Hindlimb muscle (tissue), 1 donor: ENCODE measurements at places on chromosomes 13 and 19.
A peak's percentile ranks its signal among the peaks of the same experiment; 100 is the strongest.

- DNase-seq, result no peak
Measured at GRCh38 chr19:8610936-8611300, 403 bp upstream of the ADAMTS10 start.

- no peak for DNase-seq
Measured at GRCh38 chr19:31275068-31275334, 74.2 kb downstream of the TSHZ3 start.

GRCh38 chr13:79810669-79811068 lies 329.7 kb downstream of the NDFIP2 start:
- no peak for DNase-seq

DNA sequence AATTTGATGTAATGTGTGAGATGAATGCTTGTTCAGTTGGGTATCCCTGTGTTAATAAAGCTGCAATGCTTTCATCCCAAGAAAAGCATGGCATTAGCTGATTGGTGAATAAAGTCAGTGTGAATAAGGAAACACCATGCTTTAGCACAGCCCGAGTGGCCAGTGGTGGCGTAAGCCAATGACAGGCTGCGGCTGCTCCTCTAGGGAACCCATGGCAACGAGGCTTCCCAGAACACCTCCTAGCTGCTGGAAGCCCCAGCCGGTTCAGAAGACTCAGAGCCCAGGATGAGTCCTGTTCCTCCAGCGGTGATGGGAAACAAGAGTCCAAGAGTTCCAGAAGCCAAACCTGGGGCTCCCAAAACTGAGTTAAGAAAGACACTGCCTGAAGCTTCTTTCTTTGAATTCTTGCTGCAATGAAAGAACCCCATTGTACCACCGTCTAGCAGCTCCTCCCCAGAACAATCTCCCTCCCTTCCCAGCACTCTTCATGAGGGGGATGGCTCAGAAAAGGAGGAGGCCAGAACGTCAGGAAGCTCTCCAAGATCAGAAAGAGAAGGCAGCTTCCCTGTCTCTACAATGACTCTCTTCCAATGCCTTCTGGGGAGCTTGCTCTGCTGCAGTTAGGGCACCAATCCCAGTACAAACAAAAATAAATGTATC lies 58.2 kb downstream of the TSHZ3 start:
- no peak for DNase-seq

GRCh38 chr13:60925686-60926085 lies 490.0 kb downstream of the PCDH20 start:
- DNase-seq, result no peak

DNA sequence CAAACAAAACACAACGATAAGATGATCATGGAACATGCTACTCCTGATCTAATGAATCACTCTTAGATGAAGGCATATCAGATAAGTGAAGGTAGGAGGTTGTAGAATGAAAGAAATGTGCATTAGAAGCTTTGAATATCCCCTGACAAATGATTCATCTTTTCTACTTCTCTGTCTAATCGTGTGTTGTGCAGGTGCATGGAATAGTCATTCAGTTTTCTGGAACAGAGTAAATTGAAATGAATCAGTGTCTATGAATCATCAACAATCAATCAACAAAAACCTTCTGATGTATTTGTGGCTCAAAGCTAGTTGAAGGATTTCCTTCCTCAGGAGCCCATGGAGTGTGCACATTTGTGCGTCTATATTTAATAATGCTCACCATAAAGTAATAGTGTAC lies 1290.4 kb upstream of the PCDH20 start:
- no peak for DNase-seq

GRCh38 chr13:99605420-99606323 lies 104.4 kb downstream of the TM9SF2 start:
- no peak for DNase-seq

- DNase-seq, result no peak
Measured at GRCh38 chr13:43058831-43059230, 35.4 kb downstream of the DNAJC15 start.

GRCh38 chr13:43784496-43784895 lies 2.3 kb downstream of the ENOX1 start:
- no peak for DNase-seq

GRCh38 chr19:13849991-13850909 lies 26.7 kb upstream of the NANOS3 start:
- peak; percentile 93 for DNase-seq

DNA sequence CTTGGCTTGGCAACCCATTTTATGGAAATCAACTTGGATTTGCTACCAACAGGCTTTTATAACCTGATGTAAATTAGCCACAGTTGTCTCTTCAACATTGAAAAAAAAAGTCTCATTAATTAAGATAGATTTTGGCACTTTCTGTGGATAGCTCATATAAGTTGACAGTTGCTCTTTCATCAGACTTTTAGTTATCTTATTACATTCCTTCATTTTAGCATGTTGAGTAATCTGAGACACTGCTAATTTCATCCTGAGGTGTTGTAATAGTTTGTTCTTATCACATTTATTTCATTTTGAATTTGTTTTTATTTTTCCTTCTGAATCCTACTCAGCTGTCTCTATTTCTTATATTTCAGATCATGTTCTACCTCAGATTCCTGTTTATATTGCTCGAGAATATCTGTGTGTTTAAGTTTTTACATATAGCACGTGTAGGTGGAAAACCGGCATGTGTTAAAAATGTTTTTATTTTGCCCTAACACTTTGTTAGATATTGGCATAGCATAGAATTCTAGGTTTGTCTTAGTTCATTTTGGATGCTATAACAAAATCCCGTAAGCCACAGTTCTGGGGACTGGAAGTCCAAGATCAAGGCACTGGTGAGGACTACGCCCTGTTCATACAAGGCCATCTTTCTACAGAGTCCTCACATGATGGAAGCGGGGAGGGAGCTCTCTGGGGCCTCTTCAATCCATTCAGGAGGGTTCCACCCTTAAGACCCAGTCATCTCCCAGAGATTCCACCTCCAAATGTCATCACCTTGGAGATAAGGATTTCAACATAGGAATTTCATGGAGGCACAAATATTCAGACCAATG lies 239.4 kb downstream of the COL4A1 start:
- no peak for DNase-seq

DNA sequence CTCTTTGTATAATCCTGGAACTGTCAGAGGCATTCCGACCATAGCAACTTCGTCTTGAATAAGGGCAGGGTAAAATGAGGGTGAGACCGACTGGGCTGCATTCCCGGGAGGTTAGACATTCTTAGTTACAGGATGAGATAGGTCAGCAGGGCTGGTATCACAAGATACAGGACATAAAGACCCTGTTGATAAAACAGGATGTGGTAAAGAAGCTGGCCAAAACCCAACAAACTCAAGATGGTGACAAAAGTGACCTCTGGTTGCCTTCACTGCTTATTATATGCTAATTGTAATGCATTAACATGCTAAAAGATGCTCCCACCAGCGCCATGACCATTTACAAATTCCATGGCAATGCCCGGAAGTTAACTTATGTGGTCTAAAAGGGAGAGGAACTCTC lies 27.7 kb upstream of the MBNL2 start:
- DNase-seq, result no peak

DNA sequence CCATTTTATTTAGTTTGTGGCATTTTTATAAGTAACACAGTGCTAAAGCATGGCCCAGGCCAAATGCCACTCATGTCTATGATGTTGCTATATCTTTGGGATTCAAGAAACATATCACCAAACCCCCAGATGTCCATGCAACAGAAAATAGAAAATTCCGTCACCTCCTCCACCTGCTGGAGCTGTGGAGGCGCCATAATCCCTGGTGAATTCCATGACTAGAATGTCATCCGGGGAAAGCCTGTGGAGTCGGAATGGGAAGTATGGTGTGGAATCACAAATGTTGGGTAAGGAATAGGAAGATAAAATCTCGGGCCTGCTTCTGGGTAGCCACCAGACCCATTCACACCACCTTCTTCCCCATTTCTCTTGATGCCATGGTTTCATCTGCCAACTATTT lies 51.7 kb upstream of the RAP2A start:
- DNase-seq, result no peak

DNA sequence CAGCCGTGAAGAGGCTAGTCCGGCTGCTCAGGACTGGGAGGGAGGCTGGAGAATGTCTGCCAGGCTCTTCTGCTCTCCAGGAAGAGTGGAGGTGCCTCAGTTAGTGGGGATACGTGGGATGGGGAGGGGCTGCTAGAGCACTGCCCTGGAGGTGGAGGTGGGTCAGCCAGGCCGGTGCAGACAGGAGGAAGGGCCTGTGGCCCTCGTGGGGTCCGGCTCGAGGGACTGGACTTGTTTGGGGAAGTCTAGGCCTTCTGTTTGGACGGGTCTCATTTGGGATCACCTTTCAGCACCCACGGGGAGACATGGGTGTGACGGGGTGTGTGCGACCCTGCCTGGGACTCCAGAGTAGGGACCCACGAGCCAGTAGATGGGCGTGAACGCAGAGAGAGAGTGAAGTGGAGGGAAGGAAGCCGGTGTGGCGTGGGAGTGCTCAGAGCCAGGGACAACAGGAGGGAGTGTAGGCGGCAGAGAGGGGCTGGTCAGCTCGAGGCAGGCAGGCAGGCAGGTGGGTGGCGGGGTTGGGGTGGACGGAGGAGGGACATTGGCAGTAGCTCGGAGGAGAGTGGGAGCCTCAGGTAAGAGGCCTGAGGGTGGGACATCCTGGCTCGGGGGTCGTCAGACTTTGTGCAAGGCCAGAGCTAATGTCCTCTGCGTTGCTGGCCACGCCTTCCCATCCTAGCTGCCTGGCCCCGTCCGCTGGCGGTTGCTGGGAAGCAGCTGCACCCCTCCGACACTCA lies 11.5 kb downstream of the EPN1 start:
- no peak for DNase-seq

- no peak for DNase-seq
Measured at GRCh38 chr13:91902291-91902690, 503.9 kb downstream of the GPC5 start.

GRCh38 chr19:34066007-34066643 lies 106.2 kb upstream of the LSM14A start:
- DNase-seq, result no peak

DNA sequence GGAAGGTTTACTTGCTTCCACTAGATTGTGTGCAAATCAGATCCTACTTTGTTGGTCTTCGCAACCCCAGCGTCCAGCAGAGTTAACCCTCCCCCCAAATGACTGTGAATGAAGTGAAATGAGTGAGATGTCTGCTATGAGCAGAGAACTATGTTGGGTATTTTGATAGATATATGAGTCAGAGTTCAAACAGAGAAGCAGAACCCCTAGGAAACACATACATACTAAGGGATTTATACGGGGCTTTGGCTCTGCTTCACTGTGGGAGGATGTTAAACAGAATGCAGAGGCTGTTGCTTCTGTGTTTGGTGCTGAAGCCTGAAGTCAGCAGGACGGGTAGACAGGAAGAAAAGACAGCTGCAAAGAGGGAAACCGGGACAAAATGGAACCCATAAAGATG lies 197.0 kb downstream of the MZT1 start:
- no peak for DNase-seq

DNA sequence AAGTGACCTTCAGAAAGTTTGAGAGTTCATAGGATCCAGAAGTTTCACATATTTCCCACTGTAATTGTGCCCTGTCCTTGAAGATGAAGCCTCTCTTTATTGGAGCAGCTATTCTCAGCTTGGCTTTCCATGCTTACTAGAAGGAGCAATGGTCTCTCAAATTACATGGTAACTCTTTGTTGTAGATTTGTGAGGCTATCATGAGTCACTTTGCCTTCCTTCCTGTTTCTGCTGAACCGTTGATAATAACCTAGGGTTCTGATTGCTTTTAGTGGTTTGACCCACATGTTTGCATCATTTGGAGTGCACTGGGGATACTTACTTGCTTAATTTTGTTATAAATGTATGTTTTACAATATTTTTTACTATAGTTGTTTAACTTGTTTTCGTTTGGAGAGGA lies 772.9 kb upstream of the SLITRK6 start:
- no peak for DNase-seq

DNA sequence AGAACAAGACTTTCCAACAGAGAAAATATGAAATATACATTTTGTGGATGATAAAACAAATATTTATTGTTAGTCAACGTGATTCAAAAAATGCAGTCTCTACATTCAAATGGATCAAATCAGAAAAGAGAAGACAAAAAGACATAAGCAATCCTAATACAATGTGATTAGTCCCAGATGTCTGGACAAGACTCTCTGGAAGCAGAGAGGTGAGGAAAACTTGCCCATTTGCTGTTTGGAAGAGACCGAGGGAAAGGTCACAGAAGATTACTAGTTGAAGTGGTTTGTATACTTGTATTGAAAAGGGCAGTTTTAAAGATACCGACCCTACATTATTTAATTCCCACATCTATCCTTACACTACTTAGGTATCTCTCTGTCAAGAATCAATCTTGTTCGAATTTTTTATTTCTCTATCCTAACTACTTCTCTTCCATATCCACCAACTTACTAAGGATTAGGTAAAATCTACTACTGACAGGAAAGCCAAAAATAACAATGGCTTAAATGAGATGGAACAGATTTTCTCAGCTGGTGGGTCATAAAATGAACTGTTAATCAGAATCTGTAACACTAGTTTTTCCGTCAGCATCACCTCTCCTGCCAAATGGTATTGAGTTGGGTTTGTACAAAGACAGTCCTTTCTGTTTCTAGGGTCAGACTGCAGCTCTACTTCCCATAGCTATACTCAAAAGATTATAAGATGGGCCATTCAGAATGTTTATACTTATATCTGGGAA lies 497.1 kb downstream of the DCT start:
- DNase-seq, result no peak

GRCh38 chr19:52141203-52141602 lies 1.5 kb upstream of the ZNF616 start:
- no peak for DNase-seq

- peak; percentile 15 for DNase-seq
Measured at GRCh38 chr13:96984051-96984508, 10.2 kb downstream of the OXGR1 start.
